Renal cortical epithelial cell (primary cell): ENCODE measurements at places on chromosomes 12 and 14.

DNA sequence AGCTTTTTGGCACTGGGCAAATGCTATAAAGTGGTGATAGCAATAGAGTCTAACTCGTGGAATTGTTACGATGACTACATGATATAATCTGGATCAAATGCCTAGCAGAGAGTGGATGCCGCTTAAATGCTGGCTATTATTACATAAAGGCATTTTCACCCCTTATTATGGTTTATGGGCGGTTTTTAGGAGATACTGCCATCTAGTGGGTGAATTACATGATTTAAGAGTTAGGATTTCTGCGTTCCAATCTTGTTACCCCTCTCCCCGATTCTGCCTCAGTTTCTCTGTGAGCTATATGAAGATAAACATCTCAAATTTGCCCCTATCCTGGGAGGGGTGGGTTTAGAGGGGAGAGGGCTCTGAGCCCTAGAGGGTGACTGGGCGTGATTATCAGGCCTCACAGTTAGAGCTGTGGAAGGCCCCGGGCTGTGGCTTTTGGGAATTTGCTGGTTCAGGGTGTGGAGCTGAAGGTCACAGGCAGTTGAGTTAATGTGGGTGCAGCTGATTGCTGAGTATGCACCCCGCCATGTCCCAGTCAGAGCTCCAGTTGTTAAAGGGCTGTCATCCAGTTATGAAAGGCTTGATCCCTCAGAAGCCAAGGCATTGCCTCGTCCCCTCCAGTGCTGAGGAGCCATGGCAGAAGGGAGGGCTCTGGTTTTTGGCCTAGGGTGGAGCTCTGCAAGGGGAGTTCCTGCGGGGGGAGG, 14.4 kb downstream of the CLSTN3 start:
- DNase-seq = peak; percentile 39

GRCh38 chr12:2664721-2665577, 129.8 kb upstream of the FKBP4 start:
- DNase-seq = no peak

GRCh38 chr14:24081739-24082211, 10.4 kb downstream of the CPNE6 start:
- no peak for DNase-seq

- DNase-seq = peak; percentile 40
Measured at GRCh38 chr12:11827091-11828061, 177.9 kb downstream of the ETV6 start.

- no peak for DNase-seq
Measured at GRCh38 chr14:52988139-52988538, 37.3 kb upstream of the FERMT2 start.

DNA sequence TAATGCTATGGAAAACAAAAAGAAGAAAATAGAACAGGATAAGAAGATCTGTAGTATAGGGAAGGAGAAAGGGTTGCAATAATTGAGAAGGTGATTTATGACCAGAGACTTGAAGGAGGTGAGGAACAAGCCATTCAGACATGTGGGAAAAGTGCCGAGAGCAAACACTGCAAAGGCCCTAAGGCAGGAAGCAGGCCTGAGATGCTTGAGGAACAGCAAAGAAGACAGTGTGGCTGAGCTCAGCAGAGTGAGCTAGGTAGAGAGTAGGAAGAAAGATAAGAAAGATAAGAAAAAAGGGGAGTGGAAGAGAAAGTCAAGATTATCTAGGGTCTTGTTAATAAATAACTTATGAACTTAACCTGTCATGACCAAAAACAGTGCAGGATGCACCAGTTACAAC, 671.8 kb downstream of the RPS29 start:
- DNase-seq = peak; percentile 6

DNA sequence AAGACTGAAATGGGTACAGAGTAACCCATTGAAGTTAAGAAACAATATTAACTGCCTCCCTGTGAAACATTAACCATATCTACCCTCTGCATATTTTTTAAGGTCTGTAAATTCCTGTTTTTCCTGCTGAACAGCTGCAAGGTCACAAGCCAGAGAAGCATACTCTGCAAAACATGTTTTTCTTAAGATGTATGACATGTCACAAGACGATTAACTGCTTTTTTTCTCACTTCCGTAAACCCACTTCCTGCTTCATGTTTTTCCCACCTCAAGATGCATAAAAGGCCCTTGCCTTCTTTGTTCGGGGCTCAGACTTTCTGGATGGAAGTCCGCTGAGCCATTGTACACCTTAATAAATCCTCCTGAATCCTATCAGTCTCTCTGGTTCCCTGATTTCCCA, 504.7 kb upstream of the MIS18BP1 start:
- DNase-seq = peak; percentile 9

- DNase-seq = no peak
Measured at GRCh38 chr12:116971222-116971621, 60.5 kb downstream of the FBXW8 start.

DNA sequence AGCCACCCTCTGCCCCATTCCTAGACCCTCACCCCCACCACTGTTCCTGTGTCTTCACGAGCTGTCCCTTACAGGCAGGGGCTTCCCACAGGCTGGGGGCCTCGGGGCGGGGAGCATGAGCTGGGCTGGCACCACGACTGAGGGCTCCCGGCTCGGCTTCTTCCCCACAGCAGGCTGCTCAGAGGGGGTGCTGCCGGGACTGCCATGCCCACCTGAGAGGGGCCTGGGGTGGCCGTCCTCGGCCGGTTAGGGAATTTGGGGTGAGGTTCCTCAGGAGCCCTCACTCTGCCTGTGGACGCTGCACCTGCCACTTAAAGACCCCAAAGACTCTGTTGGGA, 6.8 kb downstream of the SLC25A47 start:
- no peak for DNase-seq

GRCh38 chr14:50010752-50011151, 105.6 kb downstream of the VCPKMT start:
- DNase-seq = no peak

DNA sequence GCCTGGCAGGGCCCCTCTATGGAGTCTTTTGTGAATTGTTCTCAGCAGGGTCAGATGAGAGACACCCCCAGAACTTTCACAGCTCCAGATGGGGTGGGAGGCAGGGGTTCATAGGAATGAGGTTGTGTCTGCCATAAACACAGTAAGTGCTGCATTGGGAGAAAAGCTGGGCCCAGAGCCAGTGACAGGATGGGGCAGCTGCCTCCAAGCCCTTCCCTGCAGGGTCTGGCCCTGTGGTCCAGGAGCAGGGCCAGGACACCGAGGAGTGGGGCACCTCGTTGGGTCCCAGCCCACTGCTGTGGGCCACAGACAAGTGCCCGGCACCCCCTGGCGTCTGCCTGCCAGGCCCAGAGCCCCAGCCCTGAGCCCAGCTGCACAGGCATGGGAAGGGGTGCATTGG, 13.3 kb downstream of the INF2 start:
- no peak for DNase-seq

DNA sequence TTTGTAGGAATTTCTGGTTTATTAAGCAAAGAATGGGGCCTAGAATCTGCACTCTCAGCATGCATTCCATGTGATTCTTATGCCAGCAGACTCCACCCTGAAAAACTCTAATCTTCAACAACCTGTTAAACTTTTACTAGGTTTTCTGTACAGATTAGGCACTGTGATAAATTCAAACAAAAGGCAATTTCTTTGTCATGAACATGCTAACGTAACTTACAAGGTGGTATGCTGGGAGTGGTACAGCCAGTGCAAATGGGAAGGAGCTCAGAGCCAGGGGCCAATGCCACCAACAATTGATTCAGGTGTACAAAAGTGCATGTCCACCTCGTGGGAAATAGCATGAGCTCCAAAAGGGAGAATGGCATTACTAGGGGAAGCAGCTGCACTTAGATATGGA, 83.0 kb downstream of the PPFIBP1 start:
- DNase-seq = peak; percentile 41

DNA sequence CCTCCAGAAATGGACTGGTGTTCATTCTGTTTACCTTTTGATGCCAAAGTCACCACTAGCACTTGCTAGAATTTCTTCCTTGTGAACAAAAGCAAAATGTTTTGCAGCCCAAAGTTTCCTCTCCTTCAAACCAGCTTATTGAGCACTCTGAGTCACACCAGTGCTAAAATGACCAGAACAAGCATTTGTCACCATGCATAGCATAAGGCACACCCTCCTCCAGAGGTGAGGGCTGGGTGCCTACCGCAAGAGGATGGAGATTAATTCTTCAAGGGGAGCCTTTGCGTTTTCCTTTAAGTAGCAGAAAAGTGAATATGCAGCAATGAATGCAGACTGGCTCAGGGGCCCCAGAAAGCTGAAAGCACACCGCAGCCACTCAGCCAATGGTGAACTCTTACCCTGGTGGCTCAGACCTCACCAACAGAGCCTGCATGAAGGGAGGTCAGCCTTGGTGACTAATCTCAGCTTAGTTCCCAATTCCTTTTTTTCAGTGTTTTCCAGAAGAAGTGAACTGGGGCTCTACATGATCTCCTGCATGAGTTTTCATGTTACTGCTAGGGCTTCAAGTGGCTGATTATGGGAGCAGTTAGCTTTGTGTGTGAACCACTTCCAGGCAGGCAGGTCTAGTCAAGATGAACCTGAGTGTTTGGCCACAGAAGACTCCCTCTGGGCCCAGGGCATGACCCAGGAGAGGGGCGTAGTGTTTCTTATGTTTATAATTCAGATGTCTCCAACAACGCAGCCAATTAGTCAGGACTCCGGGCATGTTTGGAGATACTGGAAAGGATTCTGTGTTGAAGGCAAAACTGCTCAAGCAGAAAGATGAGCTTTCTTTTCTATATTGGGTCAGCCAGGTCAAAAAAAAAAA, 96.3 kb downstream of the PAX9 start:
- no peak for DNase-seq

- no peak for DNase-seq
Measured at GRCh38 chr12:113155060-113155459, 5.5 kb downstream of the CFAP73 start.

DNA sequence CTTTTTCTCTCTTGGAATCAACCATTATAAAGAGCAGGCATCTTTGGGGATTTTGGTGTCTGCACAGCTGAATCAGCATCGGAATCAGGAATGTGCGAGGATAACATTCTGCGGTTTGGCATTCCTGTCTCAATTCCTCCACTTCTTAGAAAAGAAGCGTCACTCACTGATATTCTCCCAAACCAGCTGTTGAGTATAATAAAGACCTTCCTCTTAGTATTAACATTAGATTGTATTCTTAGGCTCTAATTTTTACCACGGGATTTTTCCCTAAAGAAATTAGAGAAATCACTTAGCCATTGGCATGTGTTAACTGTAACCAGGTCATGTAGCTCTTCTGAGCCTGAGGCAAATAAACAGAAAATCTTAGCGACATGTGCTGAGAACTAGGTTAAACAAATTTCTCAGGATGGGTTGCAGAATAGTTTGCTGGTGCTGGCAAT, 128.7 kb downstream of the TMX1 start:
- DNase-seq = peak; percentile 19

GRCh38 chr14:106436310-106436905, 910.0 kb downstream of the TMEM121 start:
- no peak for DNase-seq

GRCh38 chr14:67522270-67522669, 10.8 kb upstream of the PLEKHH1 start:
- no peak for DNase-seq

GRCh38 chr14:76882651-76883050, 56.4 kb downstream of the LRRC74A start:
- no peak for DNase-seq

DNA sequence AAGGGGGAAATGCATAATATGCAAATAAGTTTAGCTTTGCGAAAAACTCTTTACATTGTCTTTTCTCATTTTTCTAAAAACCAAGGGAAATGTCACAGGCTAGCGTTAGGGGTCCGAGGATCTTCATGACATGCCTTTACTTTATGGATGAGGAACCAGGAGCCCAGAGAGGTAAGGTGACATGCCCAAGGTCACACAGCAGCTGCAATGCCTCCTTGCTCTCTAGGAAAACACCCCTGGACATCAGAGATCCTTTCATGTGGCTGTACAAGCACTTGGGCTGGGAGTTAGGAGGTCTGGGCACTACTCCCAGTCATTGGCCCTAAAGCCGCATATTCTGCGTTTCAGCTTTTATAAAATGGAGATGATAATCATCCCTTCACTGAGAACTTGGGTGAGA, 741 bp downstream of the PROX2 start:
- no peak for DNase-seq
